ENCODE measurements at places on chromosomes 3 and 15.

GRCh38 chr3:189277711-189278110 lies 105.9 kb downstream of the TPRG1 start:
- DNase-seq: no peak

DNA sequence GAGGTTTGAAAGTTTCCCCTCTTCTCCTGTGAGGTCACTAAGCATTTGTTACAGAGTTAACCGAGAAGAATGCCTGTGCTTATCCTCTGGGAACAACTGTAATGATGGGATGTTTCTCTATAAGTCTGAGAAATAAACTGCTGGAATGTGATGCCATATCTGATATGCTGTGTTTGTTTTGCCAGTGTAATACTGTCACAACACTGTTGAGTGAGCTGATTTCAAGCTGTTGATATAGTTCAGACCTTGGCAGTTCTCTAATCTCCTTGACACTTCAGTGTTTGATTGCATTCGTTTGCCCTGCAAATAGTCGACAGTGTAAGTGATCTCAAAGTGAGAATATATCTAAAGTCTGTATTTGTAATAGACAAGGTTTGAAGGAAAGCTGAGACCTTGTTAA lies 73.3 kb downstream of the PTPRG start:
- no peak for DNase-seq

- DNase-seq: peak; percentile 1
These were observed 18.8 kb downstream of the ZXDC start for GRCh38 chr3:126456766-126457388.

DNA sequence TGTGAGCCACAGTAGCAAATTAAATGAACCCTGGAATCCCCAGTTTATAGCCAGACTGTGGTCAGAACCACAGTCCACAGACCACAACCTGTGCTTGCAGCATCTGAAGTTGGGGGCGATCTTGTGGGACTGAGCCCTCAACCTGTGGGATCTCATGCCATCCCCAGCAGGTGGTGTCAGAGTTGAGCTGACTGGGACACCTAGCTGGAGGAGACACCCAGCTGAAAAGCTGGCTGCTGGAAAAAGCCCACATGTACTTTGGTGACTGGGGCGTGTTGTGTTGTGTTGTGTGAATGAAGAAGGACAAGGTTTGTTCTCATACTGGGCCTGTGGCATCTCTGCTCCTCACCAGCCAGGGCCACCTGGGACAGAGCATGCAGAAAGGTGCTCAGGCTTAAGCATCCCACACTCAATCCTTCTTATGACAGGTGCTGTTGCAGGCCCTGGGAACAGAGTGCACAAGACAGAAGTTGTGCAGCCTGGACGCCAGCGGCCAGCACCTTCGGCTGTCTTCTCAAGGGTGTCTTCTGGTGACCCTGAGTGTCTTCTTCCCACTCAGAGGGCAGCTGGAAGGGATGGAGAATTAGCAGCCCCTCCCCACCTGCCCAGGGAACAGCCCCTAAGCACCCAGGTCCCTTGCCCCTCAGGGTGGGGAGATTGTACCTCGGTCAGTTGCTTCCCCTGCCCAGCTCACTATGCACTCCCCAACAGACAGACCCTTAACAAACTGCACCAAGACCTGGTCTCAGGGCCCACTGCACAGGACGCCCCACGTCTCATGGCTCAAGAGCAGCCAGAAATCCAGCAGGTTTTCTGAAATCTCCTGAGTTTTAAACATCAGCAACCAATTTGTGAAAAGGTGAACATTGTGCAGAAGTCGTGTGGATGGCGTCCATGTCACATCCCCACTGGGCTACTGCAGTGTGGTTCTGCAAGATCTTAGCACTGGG lies 2.2 kb upstream of the UROC1 start:
- no peak for DNase-seq

DNA sequence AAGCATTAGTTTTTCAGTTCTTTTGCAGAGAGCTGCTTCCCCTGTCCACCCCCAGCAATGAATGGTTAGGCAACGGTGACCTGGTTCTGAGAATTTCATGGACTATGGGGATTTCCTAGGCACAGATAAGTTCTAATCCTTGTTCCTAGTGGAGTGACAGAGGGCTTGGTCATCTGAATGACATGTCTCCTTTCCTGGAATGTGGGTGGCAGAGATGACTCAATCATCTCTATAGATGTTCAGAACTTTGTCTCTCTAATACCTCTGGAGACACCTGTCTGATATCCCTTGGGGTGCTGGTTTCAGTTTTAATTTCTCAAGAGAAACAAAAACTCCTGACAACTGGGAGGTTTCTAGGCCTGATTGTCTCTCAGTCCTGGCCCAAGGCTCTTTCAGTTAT lies 10.4 kb downstream of the PLA2G4E start:
- DNase-seq: no peak

DNA sequence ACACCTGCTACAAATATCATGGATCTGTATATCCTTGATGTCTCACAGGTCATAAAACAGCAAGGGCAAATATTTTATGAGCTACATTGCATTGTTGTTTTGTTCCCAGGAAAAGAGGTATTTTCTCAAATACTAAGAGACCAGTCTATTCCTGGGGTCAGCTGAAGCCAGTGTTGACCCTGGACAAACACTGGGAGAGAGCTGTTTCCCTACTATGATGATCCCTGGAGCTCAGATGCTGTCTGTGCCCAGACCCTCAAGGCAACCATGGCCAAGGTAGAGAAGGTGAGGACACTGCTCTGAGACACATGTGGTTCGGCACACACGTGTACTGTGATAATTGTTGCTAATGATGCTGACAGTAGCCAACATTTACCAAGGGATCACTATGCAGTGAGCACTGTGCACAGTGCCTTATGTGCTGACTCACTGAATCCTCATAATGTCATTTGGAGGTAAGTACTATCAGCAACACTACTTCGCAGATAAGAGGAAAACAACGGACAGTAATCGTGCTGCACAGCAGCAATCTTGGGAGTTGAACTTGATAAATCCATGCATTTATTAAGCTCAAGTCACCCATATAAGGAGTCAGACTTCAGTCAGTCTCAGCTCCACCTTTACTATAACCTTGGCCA lies 943.6 kb downstream of the FHIT start:
- DNase-seq: no peak

DNA sequence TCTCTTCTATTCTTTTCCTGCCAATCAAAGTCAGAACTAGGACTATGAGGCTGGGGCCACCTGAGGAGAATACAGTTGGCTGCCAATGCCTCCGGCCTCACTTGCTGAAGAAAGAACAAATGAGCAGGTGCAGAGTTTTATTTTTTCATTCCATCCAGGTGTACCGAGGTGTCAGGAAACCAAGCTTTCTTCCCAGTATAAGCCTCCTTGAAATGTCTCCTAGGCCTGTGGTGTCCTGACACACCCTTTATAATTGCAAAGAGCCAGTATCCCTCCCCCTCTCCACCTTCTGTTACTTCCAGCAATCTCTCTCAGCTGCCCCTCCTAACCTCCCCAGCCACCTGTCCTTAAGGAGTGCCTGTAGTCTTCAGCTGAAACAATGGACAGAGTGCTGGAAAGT lies 127.9 kb downstream of the SLC9A9 start:
- no peak for DNase-seq

- no peak for DNase-seq
These were observed 57.1 kb downstream of the SHQ1 start for GRCh38 chr3:72791161-72791560.

DNA sequence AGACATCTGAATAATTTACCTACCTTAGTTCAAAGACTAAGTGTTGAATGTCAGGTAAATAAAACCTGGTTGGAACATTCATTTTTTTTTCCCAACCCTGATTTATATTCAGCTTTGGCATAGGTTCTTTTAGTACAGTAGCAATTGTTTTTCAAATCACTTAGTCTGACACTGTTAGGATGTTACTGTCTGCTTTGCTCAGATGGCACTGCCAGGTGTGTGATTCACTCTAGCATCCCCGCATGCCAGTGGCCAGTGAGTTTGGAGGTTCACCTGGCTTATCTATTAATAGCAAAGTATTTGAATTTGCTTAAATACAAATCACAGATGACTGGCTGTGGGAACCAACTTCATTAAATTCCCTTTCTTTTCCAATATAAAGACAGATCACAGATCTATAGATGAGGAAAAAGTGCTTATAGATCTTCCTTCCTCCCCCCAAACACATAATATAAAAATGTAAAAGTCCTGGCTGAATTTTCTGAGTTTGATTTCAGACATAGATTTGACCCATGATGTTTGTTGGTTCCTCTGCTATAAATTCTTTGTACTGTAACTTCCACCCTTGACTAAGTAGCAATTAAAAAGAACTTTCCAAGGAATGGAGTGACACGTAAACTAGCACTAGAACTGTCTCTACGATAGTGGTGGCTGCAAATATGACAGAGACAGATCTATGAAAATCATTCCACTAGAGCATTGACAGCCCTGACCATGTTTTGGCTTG lies 3.9 kb downstream of the THBS1 start:
- DNase-seq: no peak

All from BE2C (cell line).